Mesenchymal stem cell (in vitro differentiated cells and primary cell): ENCODE measurements at places on chromosomes 12 and 14.
A peak's percentile ranks its signal among the peaks of the same experiment; 100 is the strongest.

- peak; percentile 70 for DNase-seq
Observed at GRCh38 chr12:2752676-2753371, 41.9 kb upstream of the FKBP4 start.

GRCh38 chr14:22671622-22672021, 27.5 kb upstream of the OR6J1 start:
- DNase-seq: peak; percentile 27

- DNase-seq: peak; percentile 64
Observed at GRCh38 chr14:51996148-51996746, 6.9 kb downstream of the RTRAF start.

GRCh38 chr12:103422746-103423515, 72.8 kb downstream of the C12orf42 start:
- no peak for DNase-seq

DNA sequence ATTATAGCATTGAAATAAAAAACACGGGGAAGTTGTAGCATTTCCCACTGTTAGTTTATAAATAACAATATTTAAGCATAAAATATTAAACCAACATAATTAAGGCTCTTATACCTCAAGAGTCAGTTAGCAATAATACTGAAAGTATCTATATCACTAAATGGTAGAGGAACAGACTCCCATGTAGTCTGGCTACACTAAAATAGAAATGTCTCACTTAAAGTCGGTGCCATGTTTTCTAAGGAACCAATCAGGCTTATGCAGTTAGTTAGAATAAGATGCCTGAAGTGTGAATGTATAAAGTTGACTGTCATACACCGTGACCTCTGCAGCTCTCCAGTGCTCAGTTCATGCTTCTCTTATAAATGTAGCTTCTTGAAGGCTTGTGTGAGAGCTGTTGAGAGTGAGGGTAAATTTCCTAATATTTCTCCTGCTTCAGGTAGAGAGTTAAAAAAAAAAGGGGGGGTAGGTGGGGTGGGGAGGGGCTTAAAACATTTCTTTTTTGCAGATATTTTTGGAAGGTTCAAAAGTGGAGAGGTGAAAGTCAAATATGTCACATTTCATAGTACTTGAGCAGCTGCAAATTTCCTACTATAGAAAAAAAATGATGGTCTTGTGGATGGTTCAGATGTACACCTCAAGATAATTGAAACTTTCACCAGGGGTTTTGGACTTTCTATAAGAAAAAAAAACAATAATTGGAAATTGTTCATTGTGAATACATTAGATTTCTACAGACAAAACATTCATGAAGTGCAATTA, 64.5 kb downstream of the PTCSC3 start:
- no peak for DNase-seq
